ENCODE measurements at places on chromosomes 2 and 18.

- DNase-seq: no peak
These were observed at the start of gene FBXO41 for GRCh38 chr2:73284296-73285158. TSS of gene FBXO41 (minus strand) at chr2:73284478. CDS start at chr2:73269630, 14,848 bp downstream.

DNA sequence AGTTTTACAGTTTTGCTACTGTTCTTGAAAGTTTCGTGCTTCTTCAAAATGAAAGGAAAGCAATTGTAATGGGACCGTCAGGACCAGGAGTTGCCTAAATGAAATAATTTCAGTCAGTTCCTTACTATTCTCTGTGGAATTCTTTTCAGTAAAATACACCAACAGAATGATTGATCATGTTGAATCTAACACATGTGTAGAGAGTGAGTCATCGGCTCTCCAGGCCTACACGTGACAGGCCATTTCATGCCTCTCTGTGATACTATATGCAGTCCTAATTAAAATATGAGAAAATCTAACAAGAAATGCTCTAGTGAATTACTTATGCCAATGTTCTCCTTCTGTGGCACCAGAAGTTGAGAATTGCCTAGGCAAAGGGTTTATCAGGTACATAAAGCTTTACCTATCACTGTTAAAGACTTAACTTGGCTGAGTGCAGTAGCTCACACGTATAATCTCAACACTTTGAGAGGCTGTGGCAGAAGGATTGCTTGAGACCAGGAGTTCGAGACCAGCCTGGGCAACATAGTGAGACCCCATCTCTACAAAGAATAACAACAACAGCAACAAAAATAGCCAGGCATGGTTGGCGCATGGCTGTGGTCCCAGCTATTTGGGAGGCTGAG, 199.4 kb downstream of the LRRTM1 start:
- DNase-seq: no peak

DNA sequence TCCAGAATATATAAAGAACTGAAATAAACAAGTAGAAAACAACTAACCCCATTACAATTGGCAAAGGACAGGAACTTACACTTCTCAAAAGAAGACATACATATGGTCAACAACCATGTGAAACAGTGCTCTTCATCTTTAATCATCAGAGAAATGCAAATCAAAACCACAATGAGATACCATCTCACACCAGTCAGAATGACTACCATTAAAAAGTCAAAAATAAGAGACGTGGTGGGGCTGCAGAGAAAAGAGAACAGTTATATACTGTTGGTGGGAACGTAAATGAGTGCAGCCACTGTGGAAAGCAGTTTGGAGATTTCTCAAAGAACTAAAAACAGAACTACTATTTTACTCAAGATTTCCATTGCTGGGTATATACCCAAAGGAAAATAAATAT, 1696.3 kb upstream of the TMEFF2 start:
- DNase-seq: no peak

DNA sequence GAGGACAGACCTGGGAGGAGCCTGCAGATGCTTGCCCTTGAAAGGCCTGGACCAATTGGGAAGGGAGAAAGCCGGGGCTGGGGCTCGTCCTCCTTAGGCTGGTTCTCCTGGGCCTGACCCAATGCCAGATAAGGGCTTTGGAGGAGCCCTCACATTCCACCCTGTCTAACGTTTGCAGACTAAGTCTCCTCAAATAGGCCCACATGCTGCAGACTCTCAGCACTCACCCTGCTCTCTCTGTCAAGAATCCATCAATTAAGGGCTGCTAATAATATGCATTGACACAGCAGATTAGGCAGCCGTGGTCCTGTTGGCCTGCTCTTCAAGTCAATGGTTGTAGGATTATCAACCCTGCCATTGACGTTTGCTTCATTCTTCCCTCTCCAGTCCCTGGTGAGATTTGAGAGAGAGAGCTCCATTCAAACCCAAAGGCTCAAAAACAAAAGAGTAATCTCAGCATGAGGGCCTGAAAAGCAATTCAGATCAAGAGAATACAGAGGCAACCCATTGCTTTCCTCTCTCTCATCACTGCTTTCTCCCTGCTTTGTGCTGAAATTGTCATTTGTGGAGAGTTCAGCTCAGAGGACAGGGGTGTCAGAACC, 167.6 kb downstream of the INSIG2 start:
- DNase-seq: no peak

DNA sequence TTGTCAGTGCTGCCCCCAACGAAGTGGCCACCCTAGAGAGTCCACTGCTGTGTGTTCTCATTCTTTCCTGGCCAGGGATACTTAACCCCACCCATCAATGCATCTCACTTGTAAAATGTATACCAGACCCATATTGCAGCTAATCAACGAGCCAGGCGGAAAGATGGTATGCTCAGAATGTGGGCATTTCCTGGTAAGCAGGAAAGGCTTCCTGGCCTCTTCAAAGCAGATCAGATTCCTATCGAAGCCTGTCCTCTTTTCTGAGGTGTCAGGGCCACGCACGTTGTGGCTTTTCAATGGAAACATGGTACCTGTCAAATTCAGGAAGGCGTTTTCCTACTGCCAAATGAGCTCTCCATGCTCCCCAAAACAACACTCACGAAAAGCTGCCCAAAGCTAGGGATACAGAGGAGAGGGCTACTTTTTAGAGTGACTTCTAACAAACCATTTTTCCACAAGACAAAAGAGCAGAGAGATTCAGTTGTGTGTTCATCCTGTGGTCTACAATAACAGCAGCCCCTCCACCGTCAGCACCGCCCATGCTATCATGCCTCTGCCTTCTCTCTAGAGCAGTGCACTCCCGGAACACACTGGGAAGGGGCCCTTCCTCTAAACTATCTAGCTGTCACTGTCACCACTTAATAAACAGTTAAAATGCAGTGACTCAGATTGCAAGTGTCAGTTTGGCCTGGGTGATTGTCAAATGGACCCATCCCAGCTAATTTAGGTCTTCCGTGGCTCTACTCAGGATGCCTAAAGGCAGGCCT, 535.1 kb downstream of the RNF144A start:
- no peak for DNase-seq

GRCh38 chr2:48213646-48214045, 307.3 kb upstream of the FBXO11 start:
- no peak for DNase-seq

- DNase-seq: no peak
These were observed 60.1 kb downstream of the FMNL2 start for GRCh38 chr2:152395103-152395502.

DNA sequence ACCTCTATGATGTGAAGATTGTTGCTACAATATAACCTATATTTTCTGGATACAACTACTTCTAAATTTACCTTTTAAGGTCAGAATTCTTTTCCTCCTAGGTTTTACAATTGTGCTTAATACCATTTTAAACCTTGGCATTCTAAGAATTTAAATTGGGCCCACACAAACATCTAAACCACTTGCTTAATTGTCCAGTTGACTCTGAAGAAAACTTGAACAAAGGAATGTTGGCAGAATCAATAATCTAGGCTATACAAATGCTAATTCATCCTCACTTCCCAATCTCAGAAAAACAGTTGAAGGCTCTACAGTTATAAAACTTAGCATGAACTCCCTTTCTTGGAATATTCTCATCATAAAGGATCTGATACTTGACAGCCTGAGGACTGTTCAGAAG, 84.3 kb downstream of the RPRM start:
- DNase-seq: no peak

DNA sequence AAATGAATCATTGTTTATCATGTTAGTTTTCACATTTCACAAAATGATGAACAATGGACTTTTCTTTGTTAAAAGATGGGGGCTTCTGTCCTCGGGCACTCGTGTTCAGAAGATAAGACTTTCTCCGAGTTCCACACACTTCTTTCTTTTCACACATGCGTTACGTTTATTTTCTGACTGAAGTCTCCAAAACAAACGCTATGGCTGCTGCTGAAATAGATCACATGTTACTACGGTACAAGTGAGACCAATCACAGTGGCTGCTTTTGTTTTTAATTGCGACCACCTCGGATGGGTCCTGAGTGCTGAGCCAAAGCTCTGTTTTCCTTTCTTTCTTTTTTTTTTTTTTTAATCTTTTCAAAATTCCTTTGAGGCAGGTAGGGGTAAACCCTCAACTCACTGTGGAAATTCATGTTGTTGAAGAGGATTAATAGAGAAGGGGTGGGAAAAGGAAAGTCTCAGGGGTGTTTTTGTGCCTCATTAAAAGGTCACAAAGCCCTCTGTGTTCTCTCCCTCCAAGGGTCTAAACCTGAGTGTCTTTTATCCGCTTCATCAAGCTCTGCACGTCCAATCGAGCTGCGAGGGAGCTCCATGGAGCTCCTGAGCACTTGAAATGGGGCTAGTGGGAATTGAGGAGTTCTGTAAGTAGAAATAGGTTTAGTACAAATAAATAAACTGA, 48.2 kb downstream of the ARL4C start:
- DNase-seq: no peak

GRCh38 chr2:139721411-139721995, 941.3 kb upstream of the NXPH2 start:
- DNase-seq: no peak

- no peak for DNase-seq
These were observed 565.2 kb downstream of the NRXN1 start for GRCh38 chr2:50466685-50467084.
